ENCODE measurements at places on chromosomes 3 and 15.
A peak's percentile ranks its signal among the peaks of the same experiment; 100 is the strongest.

DNA sequence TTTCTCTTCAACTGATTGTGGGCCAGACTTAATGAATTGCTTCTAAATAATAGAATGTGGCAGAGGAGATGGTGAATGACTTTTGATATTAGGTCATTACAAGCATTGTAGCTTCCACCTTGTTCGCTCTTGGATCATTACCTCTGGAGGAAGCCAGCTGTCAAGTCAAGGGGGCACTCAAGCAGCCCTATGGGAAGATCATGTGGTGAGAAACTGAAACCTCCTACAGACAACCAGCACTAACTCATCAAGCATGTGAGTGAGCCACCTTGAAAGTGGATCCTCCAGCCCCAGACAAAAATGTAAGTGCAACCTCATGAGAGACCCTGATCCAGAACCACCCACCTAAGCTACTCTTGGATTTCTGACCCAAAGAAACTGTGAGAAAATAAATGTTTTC is 109.8 kb upstream of the TBC1D5 start:
- DNase-seq, result no peak

DNA sequence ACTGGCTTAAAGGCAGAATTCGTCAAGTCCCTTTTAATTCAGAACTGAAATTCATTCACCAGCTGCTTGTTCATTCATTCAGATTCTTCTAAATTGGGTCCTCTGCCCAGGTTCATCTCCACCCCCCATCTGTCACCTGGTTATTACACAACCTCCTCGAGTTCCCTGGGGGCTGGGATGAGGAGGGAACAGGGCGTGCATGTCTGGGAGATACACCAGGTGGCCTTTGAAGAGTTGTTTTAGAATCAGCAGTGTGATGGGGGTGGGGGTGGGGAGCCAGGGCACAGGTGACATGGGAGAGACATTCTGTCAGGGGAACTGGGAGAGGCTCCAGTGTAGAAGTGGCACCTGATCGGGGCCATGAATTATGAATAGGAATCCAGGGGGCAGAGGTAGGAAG is 8.2 kb downstream of the SNX33 start:
- DNase-seq, result peak; percentile 42

GRCh38 chr15:77126529-77127326 is 55.8 kb upstream of the TSPAN3 start:
- DNase-seq, result no peak

DNA sequence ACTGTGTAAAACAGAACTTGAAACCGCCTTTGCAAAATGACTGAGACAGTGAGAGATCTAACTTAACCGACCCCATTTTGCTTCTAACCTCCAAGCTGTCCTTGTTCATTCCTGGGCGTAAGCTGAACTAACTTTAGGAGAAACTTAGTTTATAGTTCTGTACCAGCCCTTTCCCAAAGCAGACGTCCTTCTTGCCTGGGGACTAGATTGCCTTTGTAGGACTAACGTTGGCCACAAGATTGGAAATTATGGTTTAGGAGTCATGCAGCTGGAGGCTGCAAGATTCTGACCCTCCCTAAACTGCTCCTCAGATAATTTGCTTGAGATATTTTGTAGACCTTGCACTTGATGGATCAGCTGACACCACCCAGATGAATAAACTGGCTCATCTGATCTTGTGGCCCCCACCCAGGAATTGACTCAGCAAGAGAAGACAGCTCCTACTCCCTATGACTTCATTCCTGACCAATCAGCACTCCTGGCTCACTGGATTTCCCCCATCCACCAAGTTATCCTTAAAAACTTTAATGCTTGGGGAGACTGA is 219.9 kb upstream of the PROK2 start:
- DNase-seq, result no peak

DNA sequence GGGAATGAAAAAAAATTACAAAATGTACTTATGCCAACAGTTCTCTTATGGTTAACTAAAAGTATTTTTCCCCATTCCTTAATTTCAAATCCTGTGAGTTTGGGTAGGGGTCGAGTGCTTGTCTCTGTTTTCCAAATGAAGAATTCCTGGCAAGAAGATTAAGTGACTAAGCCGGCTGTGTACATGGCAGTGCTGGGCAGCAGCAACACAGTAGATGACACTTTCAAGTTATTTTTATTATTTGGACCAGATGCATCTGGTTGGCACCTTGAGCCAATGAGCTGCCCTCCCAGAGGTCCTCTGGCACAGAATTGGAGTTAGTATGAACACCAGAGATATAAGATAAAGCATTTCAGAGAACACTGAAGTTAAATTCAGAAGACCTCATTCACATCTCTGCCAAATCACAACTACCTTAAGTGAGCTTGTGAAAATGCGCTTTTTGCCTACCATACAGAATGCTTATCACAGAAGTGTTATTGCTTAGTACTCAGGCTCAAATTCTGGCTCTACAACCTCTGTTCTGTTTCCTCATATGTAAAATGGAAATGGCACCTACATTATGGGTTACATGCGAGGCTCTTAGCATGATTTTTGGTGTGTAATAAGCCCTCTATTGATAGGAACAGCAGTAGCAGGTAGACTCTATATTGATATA is 256.9 kb downstream of the UBE2E2 start:
- no peak for DNase-seq

DNA sequence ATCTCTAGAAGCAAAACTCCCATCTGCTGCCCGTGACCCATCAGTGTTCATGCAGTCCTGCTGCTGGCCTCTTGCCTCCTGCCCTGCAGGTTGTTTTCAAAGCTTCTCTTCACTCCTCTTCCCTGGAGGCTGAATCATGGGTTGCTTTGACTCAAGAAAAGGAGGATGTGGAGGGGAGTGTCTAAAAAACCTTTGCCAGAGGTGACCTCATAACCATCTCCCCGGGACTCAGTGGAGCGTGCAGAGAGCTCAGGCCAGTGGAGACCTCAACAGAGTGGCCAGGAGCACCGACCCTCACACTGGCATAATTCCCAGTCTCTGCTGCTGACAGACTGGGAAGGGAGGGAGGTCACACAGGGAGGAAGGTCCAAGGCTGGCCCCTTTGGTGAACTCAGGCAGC is 60.9 kb upstream of the ITGA11 start:
- DNase-seq, result no peak

DNA sequence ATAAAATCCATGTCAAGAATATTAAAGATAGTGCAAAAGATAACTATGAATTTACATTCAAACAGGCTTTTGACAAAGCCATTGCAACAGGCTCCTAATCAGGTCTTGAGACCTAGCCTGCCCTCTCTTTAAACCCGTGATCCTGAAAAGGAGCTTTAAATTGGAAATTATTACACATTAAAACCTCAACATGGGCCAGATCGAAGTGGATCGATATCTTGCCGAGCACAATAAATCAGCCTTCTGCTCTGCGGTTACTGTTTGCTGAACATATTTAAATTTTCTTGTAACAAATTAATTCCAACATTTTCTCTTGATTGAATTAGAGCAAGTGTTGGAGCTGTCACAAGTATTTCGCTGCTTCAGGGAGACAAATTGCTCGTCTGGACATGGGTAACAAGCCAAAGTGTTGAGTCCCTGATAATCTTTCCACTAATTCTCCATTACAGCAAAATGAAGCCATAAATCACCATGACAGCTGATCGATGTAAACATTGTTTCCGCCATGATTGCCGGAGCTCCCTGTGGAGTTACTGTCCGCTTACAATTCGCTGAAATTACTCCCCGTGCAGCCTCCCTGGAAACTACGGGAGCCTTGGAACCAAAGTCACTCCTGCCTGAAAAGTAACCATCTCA is 47.6 kb downstream of the SHOX2 start:
- DNase-seq, result no peak

GRCh38 chr3:187107989-187108388 is 31.3 kb downstream of the RPL39L start:
- DNase-seq, result no peak

- DNase-seq, result no peak
Observed at GRCh38 chr3:56812754-56813652, 11.3 kb upstream of the ARHGEF3 start.

DNA sequence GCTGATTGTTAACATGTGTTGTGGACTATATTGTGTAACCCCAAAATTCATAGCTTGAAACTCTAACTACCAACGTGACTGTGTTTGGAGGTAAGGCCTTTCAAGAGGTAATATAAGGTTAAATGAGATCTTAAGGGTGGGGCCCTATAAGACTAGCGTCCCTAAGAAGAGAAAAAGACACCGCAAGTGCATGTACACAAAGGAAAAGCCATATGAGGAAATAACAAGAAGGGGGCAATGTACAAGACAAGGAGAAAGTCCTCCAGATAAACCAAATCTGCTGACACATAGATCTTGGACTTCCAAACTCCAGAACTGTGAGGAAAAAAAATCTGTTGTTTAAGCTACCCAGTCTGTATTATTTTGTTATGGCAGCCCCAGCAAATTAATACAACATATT is 8.6 kb downstream of the DMXL2 start:
- no peak for DNase-seq
